ENCODE measurements at places on chromosomes 2 and 18.

- no peak for DNase-seq
Measured at GRCh38 chr18:57649556-57650500, 28.2 kb upstream of the NARS1 start.

GRCh38 chr2:24403168-24403831 is 43.0 kb upstream of the ITSN2 start:
- no peak for DNase-seq

- no peak for DNase-seq
Measured at GRCh38 chr2:221848286-221848685, 276.2 kb upstream of the EPHA4 start.

DNA sequence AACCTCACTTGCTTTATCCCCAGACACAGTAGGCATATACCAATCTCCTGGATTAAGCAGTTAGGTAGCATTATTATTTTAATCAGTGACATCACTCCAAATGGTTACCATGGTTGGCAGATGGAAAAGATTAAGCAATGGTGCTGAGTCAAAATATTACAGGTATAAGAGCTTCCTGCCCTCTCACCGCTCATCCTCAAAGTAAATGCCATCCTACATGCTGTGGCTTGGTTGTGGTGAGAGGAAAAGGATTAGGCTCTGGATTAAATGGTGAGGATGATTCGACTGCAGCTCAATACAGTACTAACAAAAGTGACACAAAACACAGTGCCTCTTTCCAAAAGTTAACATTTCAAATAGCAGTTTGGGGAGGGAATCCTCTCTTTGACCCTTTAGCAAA is 108.9 kb upstream of the ACAA2 start:
- no peak for DNase-seq

DNA sequence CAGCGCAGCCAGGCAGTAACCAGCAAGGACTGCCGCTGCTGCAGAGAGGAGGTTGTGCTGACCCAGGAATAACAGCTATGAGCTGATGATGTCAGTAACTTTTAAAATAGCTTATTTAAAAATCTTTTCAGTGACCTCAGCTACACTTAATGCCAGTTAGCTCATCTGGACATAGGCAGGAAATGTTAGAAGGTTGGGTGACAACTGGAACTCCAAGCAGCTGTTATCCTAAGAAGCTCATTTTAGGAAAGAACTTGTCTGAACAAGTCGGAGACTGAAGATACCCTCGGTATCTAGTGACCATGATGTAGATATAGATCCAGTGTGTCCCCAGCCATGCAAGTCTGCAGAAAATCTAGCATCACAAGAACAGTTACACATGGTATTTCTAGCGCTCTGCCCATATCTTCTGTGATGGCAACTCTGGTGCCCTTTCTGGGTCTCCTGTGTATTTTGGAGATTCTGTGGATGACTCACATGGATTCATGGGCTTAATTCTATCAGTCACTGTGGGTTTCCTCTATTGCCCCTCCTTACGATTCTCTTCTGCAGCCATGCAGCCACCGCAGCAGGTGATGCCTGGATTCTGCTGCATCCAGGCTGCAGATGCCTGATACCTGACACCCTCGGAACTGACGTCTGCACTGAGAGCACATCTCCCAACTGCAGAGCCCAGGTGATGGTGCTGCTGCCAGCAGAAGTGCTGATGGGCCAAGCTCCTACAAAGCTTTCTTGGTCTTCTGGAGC is 19.8 kb upstream of the PLEK start:
- DNase-seq = no peak

DNA sequence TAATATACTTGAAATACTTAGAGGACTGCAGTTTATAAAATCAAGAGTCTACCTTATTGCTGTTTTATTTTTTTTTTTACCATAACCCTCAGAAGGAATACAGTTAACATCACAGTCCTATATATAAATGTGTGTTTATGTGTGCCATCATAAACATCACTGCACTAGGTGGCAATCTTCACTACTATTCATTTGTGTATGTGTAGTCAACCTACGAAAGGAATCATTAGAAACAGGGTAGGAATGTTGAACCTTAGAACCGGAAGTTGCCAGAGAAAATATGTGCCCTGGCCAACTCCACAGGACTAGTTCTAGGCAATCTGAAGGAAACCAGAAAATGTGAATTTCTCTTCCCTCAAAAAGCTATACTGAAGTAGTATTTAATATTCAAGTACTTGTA is 3.4 kb downstream of the GEN1 start:
- DNase-seq = no peak

- DNase-seq = no peak
Measured at GRCh38 chr2:30252723-30253701, 21.7 kb downstream of the LBH start.

GRCh38 chr2:70104231-70105111 is 17.2 kb downstream of the PCBP1 start:
- no peak for DNase-seq

GRCh38 chr2:191265311-191266170 is 20.3 kb downstream of the MYO1B start:
- no peak for DNase-seq

- no peak for DNase-seq
Measured at GRCh38 chr2:173159791-173160463, 84.3 kb downstream of the MAP3K20 start.

DNA sequence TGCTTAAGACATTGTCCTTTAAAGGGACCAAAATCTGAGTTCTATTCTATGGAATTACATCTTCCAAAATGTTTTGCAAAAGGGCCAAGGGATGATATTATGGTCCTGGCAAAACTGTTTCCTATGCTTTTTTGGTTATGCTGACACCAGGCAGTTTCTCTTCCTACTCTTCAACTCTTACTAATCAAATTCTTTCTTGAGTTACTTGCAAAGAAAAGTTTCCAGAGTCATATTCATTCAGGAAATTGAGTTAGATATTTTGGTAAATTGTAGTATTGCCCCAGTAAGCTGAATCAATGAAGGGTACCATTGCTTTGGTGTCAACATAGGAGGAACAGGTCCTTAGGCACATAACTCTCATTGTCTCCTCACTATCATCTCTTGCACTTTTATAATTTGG is 118.8 kb downstream of the DPP4 start:
- DNase-seq = no peak

DNA sequence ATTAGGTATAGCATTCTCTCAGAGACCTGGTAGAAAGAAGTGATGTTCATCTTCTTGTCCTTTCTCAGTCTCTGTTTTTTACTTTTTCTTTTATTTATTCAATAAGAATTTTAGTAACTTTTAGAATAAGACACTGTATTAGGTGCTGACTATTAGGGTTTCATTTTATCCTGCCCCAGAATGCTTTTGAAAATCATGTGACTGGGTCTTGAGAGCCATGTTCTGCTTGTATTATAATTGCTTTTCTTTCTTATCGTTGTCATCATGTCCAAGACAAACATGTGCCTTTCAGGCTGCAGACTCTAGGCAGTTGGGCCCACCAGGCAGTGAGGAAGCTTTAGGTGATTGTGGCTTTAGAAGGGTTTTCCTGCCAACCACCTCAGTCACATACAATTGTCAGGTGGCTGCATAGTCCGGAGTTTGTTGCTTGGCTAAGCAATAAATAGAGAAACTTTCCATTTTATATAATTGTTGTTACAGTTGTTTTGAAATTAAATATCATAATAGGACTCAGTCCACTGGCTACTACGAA is 15.1 kb downstream of the GRHL1 start:
- DNase-seq = no peak

DNA sequence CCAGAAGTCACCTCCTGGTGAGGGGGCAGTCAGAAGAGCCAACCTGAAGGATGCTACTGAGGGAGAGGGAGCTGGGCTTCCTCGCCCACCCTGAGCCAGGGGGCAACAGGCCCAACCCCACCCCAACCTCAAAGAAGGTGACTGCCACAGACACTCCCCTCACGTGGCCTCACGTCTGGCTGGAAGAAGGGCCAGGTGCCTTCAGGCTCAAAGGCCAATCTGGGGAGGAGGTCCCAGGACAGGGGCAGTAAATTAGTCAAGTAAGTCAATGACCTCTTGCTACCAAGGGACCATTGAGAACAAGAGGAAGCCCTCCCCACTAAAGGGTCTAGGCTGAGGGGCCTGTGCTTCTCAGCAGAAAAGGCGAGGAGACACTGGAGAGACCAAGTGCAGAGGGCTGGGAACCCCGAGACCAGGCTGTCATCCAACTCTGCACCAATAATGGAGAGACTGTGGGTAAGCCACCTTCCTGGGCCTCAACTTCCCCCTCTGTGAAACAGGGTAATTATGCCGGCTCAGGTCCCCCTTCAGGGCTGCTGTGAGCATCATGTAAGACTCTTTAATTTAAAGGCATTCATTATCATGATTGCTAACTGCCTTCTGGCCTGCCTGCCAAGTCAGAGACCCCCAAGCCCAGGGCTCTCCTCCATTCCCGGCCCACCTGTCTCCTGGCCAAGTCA is 20.2 kb upstream of the TNS1 start:
- DNase-seq = no peak

- no peak for DNase-seq
Measured at GRCh38 chr2:222810044-222810443, 50.8 kb upstream of the ACSL3 start.

DNA sequence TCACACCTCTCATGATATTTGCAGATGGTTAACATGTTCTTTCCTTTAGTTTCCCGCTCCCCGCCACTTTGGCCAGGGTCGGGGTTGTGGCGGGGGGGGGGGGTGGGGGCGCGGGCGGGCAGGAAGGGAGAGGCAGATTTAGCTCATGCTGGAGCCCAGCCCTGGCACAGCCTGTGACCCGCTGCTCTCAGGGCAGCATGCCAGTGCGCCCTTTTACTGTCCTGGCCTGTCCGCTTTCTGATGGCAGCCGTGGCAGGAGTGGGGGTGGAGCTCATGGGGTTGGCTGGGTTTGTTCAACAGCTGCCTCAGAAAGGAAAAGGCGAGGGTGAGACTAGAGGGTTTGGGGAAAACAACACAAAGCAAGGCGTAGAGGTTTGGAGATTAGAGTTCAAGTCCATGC is 56.1 kb downstream of the TNP1 start:
- DNase-seq = no peak

GRCh38 chr18:23881778-23882177 is 132.8 kb upstream of the TTC39C start:
- DNase-seq = no peak

DNA sequence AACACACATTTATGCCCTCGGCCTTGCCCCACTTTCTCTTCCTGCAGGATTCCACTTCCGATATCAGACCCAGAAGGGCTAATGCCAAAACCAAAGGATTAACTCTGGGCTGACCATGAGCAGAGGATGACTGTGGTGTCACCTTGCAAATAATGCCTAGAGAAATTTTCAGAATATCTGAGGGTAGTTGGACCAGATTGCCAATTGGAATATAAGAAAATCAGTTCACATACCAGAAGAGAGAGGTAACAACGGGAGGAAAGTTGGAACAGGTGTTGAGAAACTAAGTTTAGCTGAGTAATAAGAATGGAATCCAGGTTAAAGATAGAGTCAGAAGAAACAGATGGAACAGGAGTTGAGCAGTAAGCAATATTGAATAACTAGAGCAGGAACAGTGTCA is 232.7 kb upstream of the UBE2E3 start:
- no peak for DNase-seq

DNA sequence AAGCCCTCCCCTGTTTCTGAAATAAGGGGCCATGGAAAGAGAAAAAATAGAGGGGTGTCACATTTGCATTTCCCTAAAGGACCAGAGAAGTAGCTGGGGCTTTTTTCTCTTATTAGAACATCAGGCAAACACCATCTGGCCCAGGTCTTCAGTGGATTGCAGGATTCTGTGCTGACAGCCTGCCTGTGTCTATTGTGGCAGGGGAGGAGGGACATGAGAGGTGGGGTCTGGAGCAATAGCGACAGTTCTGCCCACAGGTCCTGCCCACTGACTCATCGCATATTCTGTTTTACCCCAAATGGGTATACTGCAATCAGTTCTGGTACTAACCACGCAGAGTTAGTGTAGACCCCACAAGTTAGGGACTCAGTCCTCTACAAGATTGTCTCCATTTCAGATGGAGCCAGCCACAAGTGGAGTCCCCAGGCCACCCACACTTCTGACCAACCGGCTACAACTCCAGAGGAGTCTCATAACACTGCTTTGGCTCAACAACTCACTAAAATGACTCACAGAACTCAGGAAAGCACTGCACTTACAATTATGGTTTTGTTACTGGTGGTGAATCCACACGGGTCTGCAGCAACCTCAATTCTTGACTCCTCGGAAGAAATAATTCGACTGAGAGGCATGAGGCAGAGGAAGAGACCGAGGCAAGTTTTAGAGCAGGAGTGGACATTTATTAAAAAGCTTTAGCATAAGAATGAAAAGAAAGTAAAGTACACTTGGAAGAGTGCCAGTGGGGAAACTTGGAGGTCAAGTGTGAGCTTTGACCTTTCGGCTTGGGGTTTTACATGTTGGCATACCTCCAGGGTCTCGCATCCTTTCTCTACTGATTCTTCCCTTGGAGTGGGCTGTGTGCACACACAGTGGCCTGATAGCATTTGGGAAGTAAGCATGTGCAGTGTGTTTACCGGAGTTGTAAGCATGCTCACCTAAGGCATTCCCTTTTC is 146.4 kb upstream of the SPATS2L start:
- no peak for DNase-seq

All from T-helper 17 cell (primary cell).